RWPE1 (cell line): ENCODE measurements at places on chromosomes 7 and 10.
A peak's percentile ranks its signal among the peaks of the same experiment; 100 is the strongest.

GRCh38 chr7:143408686-143409561 is at the start of gene EPHA1:
Gene EPHA1, minus strand, starts transcription at chr7:143408856. Its CDS starts 51 bp downstream, at chr7:143408805.
- DNase-seq: peak; percentile 92

DNA sequence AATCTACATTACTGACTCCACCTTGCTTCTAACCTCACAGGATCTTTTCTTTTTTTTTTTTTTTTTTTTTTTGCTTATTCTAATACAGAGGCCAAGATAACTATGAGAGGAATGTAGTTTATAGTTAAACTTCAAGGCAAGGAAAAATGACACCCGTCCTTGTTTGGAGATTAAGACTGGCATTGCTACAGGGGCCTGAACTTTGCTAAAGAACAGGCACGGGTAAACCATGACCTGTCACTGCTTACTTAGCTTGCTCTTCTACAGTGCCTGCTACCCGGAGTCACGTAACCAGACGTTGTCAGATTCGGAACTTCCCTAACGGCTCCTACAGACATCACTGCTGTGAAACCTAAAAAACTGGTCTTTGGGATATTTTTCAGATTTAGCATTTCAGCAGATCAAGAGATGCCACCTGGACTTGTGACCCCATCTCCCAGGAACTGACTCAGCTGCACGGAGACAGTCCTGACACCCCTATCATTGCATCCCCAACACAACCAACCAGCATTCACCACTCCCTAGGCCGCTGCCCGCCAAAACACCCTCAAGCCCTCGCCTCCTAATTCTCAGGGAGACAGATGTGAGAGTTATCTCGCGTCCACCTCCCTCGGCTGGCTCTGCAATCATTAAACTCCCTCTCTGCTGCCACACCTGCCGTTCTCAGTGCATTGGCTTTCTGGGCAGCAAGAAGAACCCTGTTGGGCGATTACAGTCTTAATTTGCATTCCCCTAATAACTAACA is 27.5 kb downstream of the MAD1L1 start:
- no peak for DNase-seq

DNA sequence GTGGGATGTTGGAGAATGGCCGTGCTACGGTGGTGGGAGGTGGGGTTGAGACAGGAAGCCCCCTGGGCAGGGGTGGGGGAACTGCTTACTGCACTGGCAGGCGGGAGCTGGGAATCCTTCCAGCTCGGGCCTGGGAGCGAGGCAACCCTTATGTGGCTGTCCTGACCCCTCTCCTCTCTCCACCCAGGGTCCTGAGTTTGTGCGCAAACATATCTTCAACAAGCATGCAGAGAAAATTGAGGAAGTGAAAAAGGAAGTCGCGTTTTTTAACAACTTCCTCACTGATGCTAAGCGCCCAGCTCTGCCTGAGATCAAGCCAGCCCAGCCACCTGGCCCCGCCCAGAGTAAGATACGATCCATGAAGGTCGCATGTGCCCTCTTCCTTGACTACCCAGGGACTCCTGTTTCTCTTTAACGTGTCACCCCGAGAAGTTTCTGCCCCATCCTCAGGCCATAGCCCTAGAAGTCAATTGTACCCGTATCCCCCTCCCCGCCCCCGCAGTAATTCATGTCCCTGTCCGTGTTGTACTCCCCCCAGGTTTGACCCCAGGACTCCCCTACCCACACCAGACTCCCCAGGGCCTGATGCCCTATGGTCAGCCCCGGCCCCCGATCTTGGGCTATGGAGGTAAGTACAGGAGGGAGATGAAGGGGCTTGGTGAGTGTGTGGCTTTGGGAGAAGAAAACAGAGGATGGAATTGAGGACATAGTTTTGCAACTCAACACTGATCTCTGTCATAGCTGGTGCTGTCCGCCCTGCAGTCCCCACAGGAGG is 1.8 kb downstream of the UFSP1 start:
- DNase-seq: no peak

DNA sequence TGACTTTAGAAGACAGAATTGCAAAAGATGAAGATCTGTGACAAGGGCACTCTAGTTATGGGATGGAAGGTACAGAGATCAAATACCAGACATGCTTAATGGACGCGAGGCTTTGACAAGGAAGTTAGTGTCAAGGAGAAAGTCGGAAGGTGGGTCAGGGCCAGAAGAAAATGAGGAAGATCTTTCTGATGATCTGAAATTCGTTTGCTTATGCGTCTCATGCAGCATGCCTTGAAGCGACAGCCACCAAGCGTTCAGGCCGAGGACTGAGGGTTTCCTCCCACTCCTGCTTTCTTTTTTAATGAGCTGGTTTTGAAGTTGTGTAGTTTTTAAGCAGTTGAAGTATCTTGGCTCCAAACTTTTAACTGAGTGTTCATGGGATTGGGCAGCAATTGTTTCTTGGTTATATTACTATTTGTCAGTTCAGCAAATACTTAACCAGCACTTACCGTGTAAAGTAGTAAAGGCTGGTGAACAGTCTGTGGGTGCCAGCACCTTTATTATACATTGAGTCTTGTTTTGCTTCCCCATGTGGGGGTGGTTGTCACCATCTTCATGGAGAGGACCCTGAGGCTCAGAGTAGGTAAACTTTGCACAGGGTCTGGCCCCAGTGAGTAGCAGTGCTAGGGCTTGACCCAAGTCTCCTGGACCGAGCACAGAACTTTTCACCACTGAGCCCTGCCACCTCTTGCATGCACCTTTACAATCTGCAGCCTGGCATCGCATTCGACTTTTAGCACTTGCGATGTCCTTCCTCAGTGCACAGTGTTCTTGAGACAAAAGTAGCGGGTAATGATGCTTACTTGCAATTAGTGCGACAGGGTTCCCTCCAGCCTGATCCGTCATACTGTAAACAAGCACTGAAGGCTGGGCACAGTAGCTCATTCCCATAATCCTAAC is 14.3 kb upstream of the BHLHA15 start:
- no peak for DNase-seq

GRCh38 chr7:31857172-31857571 is 170.2 kb downstream of the PPP1R17 start:
- no peak for DNase-seq

GRCh38 chr7:102215256-102215655 is 71.4 kb upstream of the SH2B2 start:
- no peak for DNase-seq
